ENCODE measurements at places on chromosomes 13 and 19. TPM values are rescaled to one million over a fixed set of nuclear protein-coding genes. Genes with fewer than 3 reads are reported as not detected.

RUBCNL gene
- total RNA-seq, result 2.1 TPM

TEX101 gene
- total RNA-seq, result not detected

ZFP14 gene
- 7.8 TPM for total RNA-seq

EMP3 gene
- total RNA-seq, result 342 TPM

SGTA gene
- total RNA-seq, result 38.1 TPM

DNA sequence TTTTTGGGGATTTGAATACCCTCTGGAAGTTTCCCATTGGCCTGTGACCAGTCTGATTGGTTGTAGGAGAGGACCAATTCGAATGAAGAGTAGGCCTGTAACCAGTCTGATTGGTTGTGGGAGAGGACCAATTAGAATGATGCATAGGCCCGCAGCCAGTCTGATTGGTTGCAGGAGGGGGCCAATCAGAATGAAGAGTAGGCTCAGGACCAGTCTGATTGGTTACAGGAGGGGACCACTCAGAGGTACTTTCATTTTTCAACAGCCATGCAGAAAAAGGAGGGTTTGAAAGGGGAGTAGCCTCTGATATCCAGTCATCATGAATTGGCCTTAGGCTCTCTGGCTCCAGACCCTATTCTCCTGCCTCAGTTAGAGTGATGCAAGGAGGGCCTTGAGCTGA, 30.4 kb upstream of the SLC1A5 start:
- no peak overlapping the region for H3K4me3 ChIP-seq
- H3K36me3 ChIP-seq, result no peaks in the 10 kb centered on the region
- no peak for DNase-seq
- peaks cover 33% of the 10 kb centered on the region for H3K4me1 ChIP-seq

GRCh38 chr19:11014403-11014911, 53.6 kb downstream of the SMARCA4 start:
- DNase-seq, result no peak
- H3K36me3 ChIP-seq, result peaks cover 73% of the 10 kb centered on the region
- no peaks in the 10 kb centered on the region for H3K4me1 ChIP-seq

- peak; percentile 44 for DNase-seq
- H3K27ac ChIP-seq, result no peak overlapping the region
- H3K4me1 ChIP-seq, result peaks cover 73% of the 10 kb centered on the region
- H3K36me3 ChIP-seq, result no peaks in the 10 kb centered on the region
These were observed 4.0 kb upstream of the HOOK2 start for GRCh38 chr19:12779162-12779993.

DNA sequence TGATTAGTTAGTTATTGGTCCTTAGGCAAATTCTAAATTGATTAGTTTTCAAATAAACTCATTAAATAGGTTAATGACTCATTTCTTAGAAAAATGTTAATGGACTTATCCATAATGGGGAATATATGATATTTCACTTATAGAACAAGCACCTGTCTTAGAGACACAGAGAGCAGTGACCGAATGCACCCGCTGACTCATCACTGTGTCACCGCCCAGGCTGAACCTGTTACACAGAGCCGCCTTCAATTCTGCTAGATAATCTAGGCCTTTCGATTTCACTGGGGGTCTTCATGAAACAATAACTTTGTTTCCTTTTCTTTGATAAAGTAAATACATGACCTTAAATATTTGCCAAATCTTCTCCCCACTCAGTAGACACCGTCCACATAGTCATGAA, 13.1 kb downstream of the IRS2 start:
- H3K27ac ChIP-seq, result no peak overlapping the region
- no peak overlapping the region for H3K4me3 ChIP-seq
- H3K36me3 ChIP-seq, result no peaks in the 10 kb centered on the region
- peaks cover under 1% of the 10 kb centered on the region for H3K4me1 ChIP-seq
- DNase-seq, result no peak

DNA sequence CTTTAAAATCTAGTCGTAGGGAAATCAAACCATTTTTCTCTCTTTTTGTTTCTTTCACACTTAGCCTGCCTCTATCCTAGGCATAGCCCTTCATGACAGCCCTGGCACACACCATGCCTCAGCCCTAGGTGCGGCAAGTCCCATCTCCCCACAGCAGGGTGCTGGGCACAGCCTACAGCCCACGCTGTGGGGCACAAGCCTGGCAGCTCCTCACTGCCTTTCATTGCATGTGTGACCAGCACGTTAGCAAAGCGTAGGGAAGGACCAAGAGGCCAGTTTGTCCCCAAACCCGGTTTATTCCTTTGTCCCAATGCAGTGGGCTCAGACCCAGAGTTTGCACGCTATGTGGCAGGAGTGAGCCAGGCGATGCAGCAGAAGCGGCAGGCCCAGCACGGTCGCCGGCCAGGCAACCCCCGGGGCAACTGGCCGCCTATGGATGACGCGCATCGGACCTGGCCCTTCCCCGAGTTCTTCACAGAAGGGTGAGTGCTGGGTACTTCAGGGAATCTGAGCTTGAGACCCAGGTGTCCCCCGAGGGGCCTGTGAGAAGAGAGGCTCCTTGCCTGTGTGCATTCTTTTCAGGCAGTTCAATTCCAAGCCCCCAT, 17.3 kb upstream of the GPI start:
- H3K27me3 ChIP-seq, result no peaks in the 10 kb centered on the region
- no peak overlapping the region for H3K27ac ChIP-seq
- peaks cover 38% of the 10 kb centered on the region for H3K4me1 ChIP-seq
- no peak overlapping the region for H3K4me3 ChIP-seq

GRCh38 chr13:38444904-38445303, 95.3 kb downstream of the UFM1 start:
- no peaks in the 10 kb centered on the region for H3K36me3 ChIP-seq
- no peak for DNase-seq
- H3K27me3 ChIP-seq, result no peaks in the 10 kb centered on the region
- H3K4me3 ChIP-seq, result no peak overlapping the region
- H3K4me1 ChIP-seq, result no peaks in the 10 kb centered on the region

DNA sequence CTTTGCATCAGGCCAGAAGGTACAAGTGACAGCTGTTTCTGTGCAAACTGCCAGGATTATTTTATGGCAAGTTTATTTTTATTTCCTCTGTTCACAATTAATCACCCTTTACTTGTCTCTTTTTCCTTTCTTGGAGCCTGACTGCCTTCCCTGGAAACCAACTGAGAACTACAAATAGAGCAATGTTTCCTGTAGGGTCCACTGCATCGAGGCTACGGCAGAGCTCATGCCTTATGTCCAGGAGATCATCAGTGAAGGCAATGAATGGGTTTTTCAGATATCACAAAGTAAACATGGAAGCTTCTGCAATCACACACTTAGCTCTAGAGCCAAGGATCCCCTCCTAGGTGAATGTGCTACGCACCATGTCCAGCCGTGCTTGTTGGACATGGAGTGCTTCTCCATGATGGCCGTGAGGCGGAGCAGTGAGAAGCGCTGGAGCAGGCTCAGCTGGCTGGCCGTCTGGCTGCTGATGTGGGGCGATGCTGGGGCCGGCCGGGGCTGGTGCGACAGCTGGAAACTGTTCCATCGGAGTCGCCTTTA, 110.9 kb downstream of the KL start:
- H3K4me3 ChIP-seq, result no peak overlapping the region
- no peaks in the 10 kb centered on the region for H3K4me1 ChIP-seq
- no peaks in the 10 kb centered on the region for H3K27me3 ChIP-seq
- no peak overlapping the region for H3K27ac ChIP-seq

GRCh38 chr13:41289463-41289881, 21.6 kb upstream of the NAA16 start:
- DNase-seq, result no peak
- no peaks in the 10 kb centered on the region for H3K27me3 ChIP-seq
- H3K27ac ChIP-seq, result no peak overlapping the region
- no peak overlapping the region for H3K4me3 ChIP-seq

GRCh38 chr13:108427355-108427754, 157.8 kb downstream of the TNFSF13B start:
- DNase-seq, result no peak
- H3K27me3 ChIP-seq, result no peaks in the 10 kb centered on the region
- no peak overlapping the region for H3K27ac ChIP-seq
- no peaks in the 10 kb centered on the region for H3K4me1 ChIP-seq
- no peaks in the 10 kb centered on the region for H3K36me3 ChIP-seq
- H3K4me3 ChIP-seq, result no peak overlapping the region

GRCh38 chr13:48600374-48601364, 53.1 kb upstream of the CYSLTR2 start:
- DNase-seq, result no peak
- no peak overlapping the region for H3K4me3 ChIP-seq
- no peaks in the 10 kb centered on the region for H3K36me3 ChIP-seq
- H3K27me3 ChIP-seq, result no peaks in the 10 kb centered on the region
- H3K27ac ChIP-seq, result no peak overlapping the region
- H3K4me1 ChIP-seq, result no peaks in the 10 kb centered on the region

GRCh38 chr13:35690581-35691207, 214.2 kb upstream of the MAB21L1 start:
- no peak for DNase-seq
- no peaks in the 10 kb centered on the region for H3K27me3 ChIP-seq
- no peak overlapping the region for H3K4me3 ChIP-seq
- H3K4me1 ChIP-seq, result no peaks in the 10 kb centered on the region
- no peak overlapping the region for H3K27ac ChIP-seq

GRCh38 chr13:30078059-30078458, 227.6 kb upstream of the UBL3 start:
- no peaks in the 10 kb centered on the region for H3K4me1 ChIP-seq
- H3K4me3 ChIP-seq, result no peak overlapping the region
- H3K27me3 ChIP-seq, result no peaks in the 10 kb centered on the region

- peak within 1 kb of the TSS; percentile 79 for H3K4me3 ChIP-seq
- H3K27me3 ChIP-seq, result peaks cover 31% of the 10 kb centered on the region
- H3K36me3 ChIP-seq, result peaks cover 11% of the 10 kb centered on the region
These were observed at the start of gene KDELR1 for GRCh38 chr19:48391100-48392005. Gene KDELR1 (minus strand): TSS chr19:48391551. CDS start chr19:48391358, 193 bp downstream.

GRCh38 chr19:2186071-2186846, 22.5 kb downstream of the DOT1L start:
- H3K4me1 ChIP-seq, result peaks cover 34% of the 10 kb centered on the region
- H3K36me3 ChIP-seq, result peaks cover 37% of the 10 kb centered on the region
- H3K4me3 ChIP-seq, result no peak overlapping the region
- DNase-seq, result no peak
- no peak overlapping the region for H3K27ac ChIP-seq

GRCh38 chr19:54470991-54471782, 1.9 kb downstream of the CDC42EP5 start:
- H3K27me3 ChIP-seq, result peaks cover 28% of the 10 kb centered on the region
- no peak for DNase-seq
- no peaks in the 10 kb centered on the region for H3K36me3 ChIP-seq
- no peak overlapping the region for H3K4me3 ChIP-seq
- H3K4me1 ChIP-seq, result peaks cover 17% of the 10 kb centered on the region
